ENCODE measurements at places on chromosomes 7 and 10.

DNA sequence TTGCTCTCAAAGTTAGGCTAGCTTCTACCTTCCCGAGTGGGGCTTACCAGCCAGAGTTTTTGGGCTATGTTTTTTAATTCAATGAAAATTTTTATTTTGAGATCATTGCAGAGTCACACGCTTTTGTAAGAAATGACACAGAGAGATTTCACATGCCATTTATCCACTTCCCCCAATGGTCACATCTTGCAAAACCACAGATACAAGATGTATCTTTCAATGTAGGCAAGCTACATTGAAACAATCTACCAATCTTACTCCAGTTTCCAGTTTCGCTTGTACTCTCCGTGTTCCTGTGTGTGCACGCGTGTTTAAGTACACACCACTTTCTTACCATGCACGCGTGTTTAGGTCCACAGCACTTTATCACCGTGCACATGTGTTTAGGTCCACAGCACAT, 89.4 kb upstream of the LEP start:
- DNase-seq, result no peak

DNA sequence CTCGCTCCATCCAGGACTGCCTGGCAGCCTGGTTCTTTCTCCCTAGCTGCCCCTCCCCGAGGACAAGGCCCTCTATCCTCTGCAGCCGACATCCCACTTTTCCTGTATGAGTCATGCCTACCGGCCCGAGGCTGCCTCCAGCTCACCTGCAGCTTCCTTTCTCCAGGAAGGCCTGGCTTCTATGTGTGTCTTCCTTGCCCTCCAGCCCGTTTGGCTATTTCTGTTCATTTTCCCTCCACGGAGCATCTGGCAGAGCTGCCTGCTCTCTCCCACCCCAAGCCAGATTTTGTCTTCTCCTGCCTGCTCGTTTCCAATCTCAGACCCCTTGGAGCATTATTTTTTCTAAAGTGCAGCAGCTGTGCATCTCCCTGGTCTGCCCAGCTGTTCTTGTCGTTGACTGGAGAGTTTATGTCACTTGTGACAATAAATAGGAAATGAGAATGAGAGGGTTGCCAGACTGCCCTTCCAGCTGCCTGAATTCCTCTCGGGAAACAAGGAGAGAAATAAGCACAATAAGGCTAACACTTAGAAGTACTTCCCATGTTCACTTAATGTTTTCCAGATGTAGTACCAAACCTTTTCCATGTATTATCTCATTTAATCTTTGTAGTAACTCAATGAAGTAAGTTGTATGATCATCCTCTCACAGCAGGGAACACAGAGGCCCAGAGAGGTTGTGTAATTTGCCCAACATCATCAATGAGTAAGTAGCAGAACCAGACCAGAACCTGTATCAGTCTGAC, 19.7 kb downstream of the UBTD1 start:
- peak; percentile 52 for DNase-seq

DNA sequence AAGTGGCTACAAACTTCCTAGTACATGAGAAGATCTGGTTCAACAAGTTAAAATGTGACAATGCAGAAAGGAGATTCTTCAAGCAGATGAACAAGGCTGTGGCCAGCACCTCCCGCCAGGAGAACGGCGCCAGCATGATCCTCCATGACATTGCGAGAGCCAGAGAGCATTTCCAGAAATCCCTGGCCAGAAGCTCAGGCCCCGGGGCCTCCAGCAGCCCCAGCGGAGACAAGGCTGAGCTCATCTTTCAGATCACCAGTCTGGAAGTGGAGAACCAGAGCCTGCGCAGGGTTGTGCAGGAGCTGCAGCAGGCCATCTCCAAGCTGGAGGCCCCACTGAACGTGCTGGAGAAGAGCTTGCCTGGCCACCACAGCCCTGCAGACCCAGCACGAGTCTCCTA, 40.1 kb upstream of the ZNF273 start:
- DNase-seq, result no peak

DNA sequence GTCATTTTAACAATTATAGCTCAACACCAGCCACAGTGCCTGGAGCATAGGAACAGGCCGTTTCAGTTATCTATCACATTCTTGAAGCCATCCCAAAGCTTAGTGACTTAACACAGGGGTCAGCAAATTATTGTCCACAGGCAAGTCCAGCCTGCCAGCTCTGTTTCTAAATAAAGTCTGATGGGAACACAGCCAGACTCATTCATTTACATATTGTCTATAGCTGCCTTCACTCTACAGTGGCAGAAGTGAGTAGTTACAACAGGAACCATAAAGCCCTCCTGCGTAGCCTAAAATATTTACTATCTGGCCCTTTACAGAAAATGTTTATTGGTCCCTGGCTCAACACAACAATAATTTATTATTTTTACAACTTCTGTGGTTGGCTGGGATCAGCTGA, 407.5 kb upstream of the AUTS2 start:
- no peak for DNase-seq

DNA sequence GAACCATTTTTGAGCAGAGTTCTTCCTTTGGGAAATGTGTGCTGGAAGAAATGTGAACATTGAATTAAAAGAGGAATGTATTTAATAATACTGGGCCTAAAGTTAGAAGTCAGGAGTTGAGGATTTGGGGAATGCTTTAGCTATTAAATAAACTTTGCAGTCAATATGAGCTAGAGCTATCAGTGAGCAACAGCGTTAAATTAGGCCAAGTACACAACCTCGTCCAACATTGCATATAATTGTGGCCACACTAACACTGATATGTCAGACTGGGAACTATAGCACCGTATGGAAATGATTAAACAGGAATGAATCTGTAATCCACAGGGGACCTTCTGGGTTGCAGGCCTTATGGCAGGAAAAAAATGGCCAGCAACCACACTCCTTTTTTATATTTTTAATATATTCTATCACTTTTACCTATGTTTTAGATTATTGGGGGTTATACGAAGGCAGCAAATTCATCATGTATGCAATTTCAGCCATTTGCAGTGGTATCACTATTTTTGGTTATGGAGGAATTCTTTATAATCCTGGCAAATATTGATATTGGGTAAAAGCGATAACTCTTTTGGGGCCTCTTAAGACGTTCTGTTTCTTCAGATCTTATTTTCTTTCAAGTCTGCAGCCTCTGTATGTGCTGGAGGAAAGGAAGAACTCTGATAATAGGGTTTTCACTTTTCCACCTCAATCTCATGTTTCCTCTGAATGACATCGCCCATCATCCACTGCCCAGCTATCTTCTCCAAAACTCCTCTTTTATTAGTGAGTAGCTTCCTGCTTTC, 236.3 kb upstream of the PLXDC2 start:
- no peak for DNase-seq

DNA sequence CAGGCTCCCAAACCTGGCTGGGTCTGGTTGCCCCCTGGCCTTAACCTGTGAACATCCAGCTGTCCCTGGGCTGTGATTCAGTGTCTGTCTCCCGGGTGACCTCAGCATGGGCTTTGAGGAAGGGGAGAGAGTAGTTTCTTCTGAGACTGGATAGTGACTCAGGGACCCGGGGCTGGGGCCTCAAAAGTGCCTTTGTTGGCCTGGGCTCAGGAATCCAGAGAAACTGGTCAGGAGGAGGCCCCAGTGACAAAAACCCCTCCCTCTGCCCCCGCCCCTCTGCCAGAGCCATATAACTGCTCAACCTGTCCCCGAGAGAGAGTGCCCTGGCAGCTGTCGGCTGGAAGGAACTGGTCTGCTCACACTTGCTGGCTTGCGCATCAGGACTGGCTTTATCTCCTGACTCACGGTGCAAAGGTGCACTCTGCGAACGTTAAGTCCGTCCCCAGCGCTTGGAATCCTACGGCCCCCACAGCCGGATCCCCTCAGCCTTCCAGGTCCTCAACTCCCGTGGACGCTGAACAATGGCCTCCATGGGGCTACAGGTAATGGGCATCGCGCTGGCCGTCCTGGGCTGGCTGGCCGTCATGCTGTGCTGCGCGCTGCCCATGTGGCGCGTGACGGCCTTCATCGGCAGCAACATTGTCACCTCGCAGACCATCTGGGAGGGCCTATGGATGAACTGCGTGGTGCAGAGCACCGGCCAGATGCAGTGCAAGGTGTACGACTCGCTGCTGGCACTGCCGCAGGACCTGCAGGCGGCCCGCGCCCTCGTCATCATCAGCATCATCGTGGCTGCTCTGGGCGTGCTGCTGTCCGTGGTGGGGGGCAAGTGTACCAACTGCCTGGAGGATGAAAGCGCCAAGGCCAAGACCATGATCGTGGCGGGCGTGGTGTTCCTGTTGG, at the start of gene CLDN4:
CLDN4 (plus strand) TSS at position 316 of the 903 bp plus-strand sequence; CDS start at position 522, 206 bp downstream.
- DNase-seq, result no peak

DNA sequence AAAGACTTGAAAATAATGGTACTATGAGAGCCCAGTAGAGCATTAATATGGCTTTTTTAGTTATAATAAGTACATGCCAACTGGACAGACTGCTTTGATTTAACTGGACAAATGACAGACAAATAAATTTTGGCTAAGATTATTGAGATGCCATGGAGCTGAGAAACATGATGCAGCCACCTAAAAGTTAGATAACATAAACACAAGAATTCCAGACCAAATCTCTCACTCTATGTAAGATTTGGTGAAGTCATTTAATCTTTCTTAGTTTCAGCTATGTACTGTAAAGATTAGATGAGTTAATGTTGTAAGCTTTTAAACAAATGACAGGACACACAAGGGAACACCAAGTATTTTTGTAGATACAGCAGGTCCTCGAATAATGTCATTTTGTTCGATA, 118.2 kb downstream of the CACNA2D1 start:
- DNase-seq, result no peak

- DNase-seq, result no peak
These were observed 1.1 kb upstream of the AKR1B1 start for GRCh38 chr7:134459981-134460380.

DNA sequence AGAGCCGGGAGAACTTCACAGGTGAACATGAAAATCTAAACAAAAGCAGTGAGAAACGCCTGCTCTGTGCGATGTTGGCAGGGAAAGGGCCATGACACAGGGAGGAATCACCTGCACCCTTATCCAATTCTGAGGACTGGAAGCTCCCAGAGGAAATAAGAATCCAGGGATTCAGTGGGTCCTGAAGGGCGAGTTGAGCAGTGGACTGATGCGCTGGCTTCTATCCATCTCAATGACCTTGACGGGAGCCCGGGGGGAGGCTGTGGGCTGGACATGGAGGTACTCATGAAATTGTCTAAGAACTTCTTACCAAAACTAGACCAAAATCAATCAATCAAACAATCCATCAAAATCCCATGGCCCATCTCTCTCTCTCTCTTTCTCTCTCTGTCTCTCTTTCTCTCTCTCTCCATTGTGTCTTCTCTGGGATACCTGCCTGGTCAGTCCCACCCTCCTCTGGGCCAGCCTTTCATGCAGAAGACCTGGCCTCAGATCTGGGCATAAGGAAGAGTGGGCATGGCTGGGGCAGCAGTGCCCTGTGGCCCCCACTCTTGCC, 7.2 kb downstream of the CPXM2 start:
- DNase-seq, result no peak

DNA sequence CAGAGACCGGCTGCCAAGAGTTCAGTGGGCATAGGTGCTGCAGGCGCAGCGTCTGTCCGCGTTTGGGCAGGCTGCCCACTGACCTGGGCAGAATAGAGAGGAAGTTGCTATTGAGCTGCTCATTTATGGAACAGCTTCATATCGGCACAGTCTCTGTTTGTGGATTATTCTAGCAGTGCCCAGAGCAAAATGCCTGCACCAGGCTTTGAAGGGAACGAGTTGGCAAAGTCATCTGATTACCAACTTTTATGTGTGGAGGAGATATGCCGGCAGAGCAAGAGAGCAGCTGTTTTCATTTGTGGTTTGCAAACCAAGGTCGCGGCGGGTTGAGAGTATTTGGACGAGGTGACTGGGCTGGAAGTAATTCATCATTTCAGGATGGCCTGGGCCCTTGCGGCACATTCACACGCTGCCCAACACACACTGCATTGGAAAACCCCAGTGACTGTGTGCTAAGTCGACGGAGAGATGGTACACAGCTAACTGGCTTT, 228.5 kb downstream of the TCERG1L start:
- no peak for DNase-seq

DNA sequence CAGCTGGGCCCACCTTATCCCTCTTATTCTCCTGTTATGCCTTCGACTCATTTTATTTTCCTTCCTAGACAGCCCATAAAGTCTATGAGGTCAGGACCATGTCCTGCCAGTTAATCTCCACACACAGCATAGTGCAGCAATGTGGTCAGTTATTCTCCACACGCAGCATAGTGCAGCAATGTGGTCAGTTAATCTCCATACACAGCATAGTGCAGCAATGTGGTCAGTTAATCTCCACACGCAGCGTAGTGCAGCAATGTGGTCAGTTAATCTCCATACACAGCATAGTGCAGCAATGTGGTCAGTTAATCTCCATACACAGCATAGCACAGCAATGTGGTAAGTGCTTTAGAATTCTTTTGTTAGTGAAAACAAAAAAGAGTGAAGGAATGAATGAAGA, 77.8 kb downstream of the TEX36 start:
- DNase-seq, result no peak

DNA sequence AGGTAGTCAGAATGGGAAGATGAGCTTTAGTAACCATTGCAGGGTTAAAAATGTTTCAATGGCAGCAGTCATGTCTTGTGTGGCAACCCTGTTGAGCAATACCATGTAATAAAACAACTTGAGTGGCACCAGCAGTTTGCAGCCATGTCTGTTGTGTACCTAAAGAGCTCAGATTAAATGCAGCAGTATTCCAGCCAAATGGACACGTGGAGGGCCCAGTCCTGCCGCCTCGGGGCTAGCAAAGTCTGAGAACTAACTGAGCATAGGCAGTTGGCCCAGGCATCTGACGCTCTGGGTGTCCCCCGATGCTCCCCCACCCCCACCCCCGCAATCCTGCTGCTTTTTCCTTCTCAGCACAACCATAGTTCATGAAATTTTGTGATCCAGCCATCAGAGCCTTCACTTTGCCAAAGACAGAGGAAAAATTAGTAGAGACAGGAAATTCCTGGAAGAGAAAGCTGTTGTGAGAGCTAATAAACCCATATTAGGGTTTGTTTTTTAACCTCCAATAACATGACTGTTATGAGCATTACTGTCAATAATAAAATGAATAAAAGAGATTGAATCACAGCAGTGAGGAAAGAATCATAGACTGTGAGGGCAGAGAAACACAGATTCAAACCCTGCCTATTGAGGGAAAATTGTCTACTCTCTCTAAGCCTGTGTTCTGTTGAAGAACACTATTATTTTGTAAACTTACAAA, 220.6 kb upstream of the RHOBTB1 start:
- no peak for DNase-seq

DNA sequence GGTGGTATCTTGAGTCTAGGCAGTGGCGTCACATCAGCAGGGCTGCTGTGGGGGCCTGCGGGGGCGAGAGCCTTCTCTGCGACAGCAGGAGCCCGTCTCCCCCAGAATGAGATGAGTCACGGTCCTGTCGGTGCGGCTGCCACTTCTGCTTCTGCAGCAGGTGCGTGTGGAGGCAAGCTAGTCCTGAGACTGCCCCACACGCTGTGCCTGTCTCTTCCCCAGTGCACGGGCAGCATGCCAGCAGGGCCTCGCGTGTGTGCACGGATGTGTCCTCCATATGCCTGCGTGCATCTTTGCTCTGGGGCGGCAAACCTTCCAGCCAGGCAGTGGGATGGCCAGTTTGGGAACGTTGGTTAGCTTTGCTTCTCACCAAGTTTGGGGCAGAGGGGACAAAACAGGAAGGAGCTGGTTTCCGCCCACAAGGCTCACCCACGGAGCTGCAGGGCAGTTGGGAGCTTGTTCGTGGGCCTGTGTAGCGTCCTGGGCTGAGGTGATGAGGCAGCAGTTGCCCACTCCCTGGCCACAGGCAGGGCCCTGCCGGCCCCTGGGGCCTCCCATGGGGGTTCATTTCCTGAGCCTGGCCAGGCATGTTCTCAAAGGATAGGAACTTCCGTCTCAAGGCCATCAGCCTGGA, 60.8 kb upstream of the PPIF start:
- DNase-seq, result no peak

Data from kidney capillary endothelial cell (primary cell).